ENCODE measurements at places on chromosomes 5 and 9.

GRCh38 chr9:91433180-91433579 is 9.5 kb upstream of the NFIL3 start:
- no peak for DNase-seq

- no peak for DNase-seq
These were observed 133.3 kb downstream of the CDK5RAP2 start for GRCh38 chr9:120446671-120447070.

DNA sequence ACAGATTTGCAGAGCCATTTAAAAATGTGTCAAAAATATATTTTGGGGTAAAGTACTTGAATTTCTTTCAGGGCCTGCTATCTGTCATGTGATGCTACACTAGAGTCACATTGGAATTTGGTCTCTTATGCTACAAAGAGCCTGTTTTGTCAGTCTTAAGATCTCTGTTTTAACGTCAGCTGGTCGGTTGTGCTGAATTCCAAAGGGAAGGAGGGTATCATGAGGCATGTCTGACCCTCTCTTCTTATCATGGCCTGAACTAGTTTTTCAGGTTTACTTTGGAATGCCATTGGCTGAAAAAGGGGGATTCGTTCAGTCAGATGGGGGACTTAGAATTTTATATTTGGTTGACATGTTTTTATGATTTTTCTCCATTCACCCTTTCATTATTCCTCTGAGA is 290.6 kb downstream of the CD180 start:
- no peak for DNase-seq

- no peak for DNase-seq
These were observed 45.4 kb downstream of the PTTG1 start for GRCh38 chr5:160466889-160467554.

DNA sequence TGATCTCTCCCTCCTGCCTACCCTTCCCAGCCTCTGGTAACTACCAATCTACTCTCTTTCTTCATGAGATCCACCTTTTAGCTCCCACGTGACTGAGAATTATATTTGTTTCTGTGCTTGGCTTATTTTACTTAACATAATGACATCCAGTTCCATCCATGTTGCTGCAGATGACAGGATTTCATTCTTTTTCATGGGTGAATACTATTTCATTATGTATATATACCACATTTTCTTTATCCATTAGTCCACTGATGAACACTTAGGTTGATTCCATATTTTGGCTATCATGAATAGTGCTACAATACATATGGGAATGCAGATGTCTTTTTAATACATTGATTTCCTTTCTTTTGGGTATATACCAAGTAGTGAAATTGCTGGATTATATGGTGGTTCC is 35.5 kb upstream of the ZNF366 start:
- no peak for DNase-seq

DNA sequence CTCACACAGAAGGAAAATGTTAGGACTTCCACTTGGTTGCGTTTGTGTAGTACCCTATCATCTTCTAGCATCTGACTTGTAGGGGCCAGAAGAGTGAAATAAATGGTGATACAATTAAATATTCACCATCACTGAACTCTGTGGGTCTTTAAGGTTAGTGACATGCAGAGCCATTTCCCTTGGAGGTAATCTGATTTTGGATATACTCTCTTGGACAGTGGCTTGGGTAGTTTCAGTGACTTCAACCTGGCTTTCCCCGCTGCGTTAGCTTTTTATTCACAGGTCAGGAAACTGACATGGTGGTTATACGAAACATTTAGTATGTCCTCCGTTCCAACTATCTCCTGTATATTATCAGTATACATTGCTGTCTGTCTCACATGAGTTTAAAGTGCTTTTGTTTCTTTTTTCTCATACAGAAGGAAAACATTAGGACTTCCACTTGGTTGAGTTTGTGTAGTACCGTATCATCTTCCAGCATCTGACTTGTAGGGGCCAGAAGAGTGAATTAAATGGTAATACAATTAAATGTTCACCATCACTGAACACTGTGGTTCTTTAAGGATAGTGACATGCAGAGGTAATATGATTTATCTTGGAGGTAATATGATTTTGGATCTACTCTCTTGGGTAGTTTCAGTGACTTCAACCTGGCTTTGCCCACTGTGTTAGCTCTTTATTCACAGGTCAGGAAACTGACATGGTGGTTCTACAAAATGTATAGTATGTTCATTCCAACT is 883.6 kb downstream of the TAF11L14 start:
- no peak for DNase-seq

DNA sequence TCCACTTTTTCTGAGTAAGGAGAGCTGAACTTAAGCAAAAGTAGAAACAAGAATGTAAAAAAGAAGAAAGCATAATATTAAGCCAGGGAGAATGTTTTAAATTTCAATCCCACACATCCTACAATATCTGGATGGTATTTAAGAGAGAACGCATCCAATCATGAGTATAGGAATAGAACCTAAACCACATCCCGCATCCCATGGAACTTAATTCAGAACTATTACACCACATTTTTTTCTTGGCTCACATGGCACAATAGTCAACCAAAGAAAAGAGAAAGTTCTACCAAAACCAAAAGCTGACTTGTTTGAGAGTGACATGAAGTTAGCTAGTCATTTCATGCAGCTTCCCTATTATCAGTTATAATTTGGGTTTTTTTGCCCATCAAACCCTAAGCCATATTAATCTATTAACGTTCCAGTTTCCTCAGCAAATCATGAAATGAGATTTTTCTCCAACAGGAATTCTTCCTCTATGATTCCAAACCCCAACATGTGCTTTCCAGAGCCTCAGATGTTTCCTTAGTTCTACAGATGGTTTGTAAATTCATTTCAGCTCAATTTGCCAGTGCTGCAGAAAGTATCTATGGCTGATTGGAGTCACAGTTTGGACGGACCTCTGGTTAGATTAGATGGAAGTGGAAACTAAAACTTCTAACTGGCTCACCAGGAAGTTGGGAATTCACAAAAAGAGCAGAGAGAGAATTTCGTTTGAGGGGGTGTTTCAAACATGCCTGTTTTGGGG is 22.5 kb downstream of the ADAMTSL1 start:
- DNase-seq = no peak

DNA sequence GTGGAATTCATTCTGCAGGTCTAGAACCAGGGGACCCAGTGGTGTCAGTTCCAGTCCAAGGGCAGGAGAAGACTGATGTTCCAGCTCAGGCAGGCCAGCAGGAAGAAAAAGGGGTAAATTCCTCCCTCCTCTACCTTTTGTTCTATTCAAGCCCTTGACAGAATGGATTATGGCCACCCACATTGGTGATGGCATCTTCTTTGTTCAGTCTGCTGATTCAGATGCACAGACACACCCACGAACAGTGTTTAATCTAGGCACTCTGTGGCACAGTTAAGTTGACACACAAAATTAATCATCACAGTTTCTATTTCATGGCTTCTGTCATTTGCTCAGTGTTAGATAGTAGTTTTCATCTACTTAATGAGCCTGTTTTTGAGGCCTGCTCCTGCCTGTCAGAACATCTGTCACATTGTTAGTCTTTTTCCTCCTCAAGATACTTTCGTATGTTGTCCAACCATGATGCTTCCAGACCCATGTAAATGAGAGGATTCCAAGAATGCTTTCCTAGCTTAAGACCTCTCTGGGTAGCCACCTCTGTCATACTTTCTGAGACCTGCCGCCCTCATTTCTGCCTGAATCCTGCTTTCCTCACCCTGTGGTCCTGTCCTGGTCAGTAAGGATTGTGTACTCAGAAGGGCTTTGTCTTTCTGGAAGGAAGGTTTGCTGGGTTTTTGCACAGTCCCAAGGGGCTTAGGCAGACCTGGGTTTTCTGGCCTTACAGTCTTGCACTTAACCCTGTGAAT is 72.5 kb downstream of the SPIN1 start:
- DNase-seq = no peak

DNA sequence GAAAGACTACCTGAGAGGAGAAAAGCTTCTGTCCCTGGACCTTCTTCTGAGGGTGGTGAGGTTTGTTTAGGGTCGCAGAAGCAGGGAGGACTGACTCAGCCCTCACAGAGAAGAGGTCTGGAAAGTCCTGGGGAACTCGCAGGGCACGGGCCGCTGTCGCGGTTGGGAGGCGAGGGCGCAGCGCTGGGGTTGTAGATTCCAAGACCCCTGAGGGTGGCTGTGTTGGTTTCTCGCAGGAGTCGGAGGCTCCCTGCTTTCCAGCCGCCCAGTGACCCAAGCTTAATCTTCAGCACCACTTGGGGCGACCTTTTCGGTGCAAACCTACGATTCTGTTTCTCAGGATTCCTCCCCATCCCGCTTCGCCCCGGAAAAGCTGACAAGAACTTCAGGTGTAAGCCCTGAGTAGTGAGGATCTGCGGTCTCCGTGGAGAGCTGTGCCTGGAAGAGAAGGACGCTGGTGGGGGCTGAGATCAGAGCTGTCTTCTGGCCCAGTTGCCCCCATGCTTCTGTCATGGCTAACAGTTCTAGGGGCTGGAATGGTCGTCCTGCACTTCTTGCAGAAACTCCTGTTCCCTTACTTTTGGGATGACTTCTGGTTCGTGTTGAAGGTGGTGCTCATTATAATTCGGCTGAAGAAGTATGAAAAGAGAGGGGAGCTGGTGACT is 482 bp downstream of the SLC27A6 start:
- DNase-seq = no peak

- DNase-seq = no peak
These were observed 389.5 kb downstream of the PDE4D start for GRCh38 chr5:59504043-59504442.

DNA sequence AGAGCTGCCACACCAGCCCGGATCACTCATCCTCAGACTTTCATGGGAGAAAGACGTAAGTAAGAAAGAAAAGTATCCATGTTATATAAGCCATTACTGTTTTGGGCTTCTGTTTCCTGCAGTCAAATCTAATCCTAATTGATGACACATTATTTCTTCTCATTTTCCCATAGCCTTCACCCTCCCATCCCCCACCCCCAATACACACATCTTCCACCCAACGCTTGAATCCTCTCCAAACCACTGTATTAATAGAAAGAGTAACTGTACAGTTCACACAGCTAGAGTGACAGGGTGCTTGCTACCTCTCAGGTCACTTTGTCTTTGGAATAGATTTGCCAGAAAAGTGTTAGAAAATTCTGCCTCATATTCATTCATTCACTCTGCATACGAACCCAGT is 69.3 kb upstream of the IL17B start:
- no peak for DNase-seq

GRCh38 chr9:83384214-83384613 is 154.0 kb downstream of the FRMD3 start:
- no peak for DNase-seq

DNA sequence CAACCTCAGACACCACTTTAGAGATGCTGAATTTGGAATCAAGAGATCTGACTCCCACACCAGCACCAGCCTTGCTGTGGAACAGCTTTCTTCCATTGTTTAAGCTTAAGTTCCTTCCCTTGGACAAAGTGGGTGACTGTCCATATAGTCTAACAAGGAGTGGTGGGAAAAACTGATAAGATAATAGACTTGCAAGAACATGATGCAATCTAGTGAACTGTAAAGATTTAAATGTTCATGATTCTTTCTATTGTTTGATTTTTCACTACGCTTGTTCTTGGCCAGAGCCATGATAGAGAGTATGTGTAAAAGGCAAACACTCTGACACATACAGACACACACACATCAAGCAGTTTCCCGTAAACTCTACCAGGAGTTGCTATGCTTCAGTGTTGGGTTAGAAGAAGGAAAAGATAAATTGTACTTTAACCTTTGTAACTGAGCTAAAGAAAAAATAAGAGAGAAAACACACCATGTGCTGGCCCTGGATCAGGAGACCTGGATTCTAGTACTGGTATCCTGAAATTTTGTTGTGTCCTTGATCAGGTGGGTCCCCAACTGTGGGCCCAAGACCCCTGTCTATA is 94.3 kb downstream of the PAPPA start:
- no peak for DNase-seq

DNA sequence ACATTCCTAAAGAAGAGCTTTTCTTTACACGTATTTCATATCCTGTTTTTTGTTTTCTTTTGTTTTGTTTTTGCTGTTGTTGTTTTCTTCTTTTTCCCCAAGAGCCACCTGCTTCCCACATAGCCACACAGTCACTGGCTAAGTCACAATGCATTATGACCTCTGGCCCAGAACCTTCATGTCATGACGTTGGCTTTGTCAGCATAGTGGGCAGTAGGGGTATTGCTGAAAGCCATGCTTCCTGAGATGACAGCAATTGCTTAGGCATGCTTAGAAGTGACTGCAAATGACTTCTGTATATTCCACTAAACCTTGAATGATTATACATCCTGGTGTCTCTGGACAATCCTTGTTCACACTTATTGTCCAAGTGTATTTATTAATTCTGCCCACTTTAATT is 375.8 kb downstream of the TAF11L14 start:
- no peak for DNase-seq

DNA sequence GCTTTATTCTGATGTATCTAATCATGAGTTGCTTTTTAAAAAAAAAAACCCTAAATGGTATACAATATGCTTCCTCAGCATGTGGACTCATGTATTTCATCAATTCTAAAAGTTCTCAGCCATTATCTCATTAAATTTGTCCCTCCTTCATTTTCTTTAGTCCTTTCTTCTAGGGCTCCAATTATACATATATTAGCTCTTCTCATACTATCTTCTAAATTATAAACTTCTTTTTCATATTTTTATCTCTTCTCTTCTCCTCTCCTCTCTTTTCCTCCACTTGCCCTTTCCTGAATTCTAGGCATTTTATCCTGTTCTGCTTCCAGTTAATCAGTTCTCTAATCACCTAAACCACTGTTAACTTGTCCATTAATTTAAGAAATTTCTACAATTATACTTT is 55.0 kb upstream of the IL33 start:
- no peak for DNase-seq

DNA sequence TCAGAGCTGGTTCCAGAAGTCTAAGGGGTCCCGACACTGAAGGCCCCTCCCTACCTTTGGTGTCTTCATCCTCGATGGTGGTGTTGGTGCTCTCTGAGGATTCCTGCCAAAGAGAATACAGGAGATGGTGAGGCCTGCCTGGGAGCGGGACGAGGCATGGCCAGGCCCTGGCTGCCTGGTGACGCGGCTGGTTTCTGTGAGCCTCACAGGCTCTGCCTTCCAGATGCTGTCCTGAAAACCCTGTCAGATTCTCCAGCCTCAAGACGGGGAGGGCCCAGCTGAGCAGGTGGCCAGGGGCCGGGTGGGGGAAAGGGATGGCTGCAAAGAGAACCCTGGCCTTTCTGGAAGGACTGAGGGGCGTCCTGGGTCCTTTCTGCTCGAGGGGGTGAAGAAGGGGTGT is 48.8 kb downstream of the SLC6A7 start:
- DNase-seq = no peak

Data from activated T-cell treated with anti-CD3 and anti-CD28 coated beads for 4 hours (primary cell).